ENCODE measurements at places on chromosomes 5 and 9. TPM values are rescaled to one million over a fixed set of nuclear protein-coding genes. Genes with fewer than 3 reads are reported as not detected.

Gene TAF11L5
- not detected for total RNA-seq

Gene GBGT1
- total RNA-seq: 1.6 TPM

Gene SLC6A7
- total RNA-seq: not detected

Gene NUTM2G
- not detected for total RNA-seq

Gene RASEF
- total RNA-seq: not detected

- no peak overlapping the region for H3K27ac ChIP-seq
- H3K4me3 ChIP-seq: no peak overlapping the region
- H3K36me3 ChIP-seq: peaks cover 2% of the 10 kb centered on the region
- no peaks in the 10 kb centered on the region for H3K4me1 ChIP-seq
Measured at GRCh38 chr5:115507681-115508080, 36.9 kb downstream of the FEM1C start.

- H3K27ac ChIP-seq: no peak overlapping the region
- no peaks in the 10 kb centered on the region for H3K27me3 ChIP-seq
- peaks cover 38% of the 10 kb centered on the region for H3K36me3 ChIP-seq
- DNase-seq: no peak
- H3K4me3 ChIP-seq: no peak overlapping the region
- peaks cover 56% of the 10 kb centered on the region for H3K4me1 ChIP-seq
Measured at GRCh38 chr5:39020458-39020857, 53.7 kb downstream of the RICTOR start.

DNA sequence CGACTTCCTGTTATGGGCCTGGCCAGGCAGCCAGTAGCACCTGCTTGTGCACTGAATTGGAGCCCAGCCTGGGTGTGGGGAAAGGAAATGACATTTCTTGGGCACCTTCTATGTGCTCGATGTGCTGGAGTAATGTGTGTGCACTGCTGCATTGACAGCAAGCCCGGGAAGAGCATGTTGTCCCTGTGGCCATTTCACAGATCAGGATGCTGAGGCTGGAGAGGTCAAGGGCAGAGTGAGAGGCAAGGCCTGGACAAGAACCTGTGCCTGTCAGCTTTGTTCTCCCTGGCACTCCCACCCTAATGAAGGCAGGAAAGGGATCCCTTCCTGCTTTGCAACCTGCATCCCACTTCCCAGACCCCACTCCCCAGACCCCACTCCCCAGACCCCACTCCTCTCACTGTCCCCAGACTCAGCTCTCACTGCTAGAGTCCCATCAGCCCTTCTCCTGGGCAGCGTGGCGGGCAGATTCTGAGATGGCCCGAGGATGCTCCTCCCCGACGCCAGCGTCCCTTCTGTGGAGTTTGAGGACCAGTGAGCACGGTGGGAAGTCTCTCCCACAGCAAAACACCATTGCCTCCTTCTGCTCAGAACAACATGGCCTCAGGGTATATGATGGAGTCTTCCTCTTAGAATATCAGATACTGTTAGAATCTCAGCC, 49.6 kb downstream of the BARX1 start:
- no peak overlapping the region for H3K4me3 ChIP-seq
- peaks cover 5% of the 10 kb centered on the region for H3K4me1 ChIP-seq
- H3K36me3 ChIP-seq: no peaks in the 10 kb centered on the region
- no peak overlapping the region for H3K27ac ChIP-seq
- H3K27me3 ChIP-seq: peaks cover 14% of the 10 kb centered on the region
- DNase-seq: no peak

GRCh38 chr9:84903963-84904362, 234.4 kb downstream of the NTRK2 start:
- no peak for DNase-seq
- no peak overlapping the region for H3K27ac ChIP-seq
- H3K4me3 ChIP-seq: no peak overlapping the region
- H3K4me1 ChIP-seq: no peaks in the 10 kb centered on the region

- no peaks in the 10 kb centered on the region for H3K27me3 ChIP-seq
- peaks cover 4% of the 10 kb centered on the region for H3K36me3 ChIP-seq
- H3K27ac ChIP-seq: no peak overlapping the region
- peaks cover 83% of the 10 kb centered on the region for H3K4me1 ChIP-seq
- no peak for DNase-seq
Measured at GRCh38 chr9:70402213-70402612, 12.2 kb downstream of the KLF9 start.

DNA sequence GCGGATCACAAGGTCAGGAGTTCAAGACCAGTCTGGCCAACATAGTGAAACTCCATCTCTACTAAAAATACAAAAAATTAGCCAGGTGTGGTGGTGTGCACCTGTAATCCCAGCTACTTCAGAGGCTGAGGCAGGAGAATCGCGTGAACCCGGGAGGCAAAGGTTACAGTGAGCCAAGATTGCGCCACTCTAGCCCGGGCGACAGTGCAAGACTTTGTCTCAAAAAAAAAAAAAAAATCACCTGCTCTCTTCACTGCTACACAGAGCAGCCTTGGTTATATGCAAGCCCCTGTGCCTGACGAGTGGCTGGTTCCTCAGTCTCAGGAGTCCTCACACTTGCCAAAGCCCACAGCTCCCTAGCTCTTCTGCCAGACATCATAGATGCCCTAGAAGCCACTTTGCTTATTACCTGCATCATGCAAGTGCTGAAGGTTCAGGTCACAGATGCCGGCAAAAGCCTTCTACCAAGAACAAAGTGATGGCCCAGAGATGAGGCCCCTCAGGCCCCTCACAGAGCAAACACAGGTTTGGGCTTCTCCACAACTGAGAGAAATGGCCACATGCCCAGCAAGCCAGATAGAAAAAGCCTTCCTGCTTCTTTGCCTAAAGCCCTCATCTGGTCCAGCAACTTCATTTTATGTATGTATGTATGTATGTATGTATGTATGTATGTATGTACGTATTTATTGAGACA, 176.4 kb downstream of the AUH start:
- peaks cover 14% of the 10 kb centered on the region for H3K36me3 ChIP-seq
- no peak for DNase-seq
- H3K27ac ChIP-seq: no peak overlapping the region
- peaks cover 5% of the 10 kb centered on the region for H3K27me3 ChIP-seq
- H3K4me3 ChIP-seq: no peak overlapping the region

GRCh38 chr9:126374366-126374781, 47.7 kb downstream of the MVB12B start:
- no peak for DNase-seq
- H3K4me3 ChIP-seq: no peak overlapping the region
- no peak overlapping the region for H3K27ac ChIP-seq
- H3K4me1 ChIP-seq: peaks cover 25% of the 10 kb centered on the region

- H3K36me3 ChIP-seq: no peaks in the 10 kb centered on the region
- H3K4me1 ChIP-seq: no peaks in the 10 kb centered on the region
- DNase-seq: no peak
- H3K27ac ChIP-seq: no peak overlapping the region
- no peaks in the 10 kb centered on the region for H3K27me3 ChIP-seq
Measured at GRCh38 chr5:73912821-73913271, 286.9 kb downstream of the ARHGEF28 start.

- no peak for DNase-seq
- H3K27ac ChIP-seq: no peak overlapping the region
- H3K4me1 ChIP-seq: no peaks in the 10 kb centered on the region
Measured at GRCh38 chr9:72958485-72959281, 5.8 kb upstream of the ALDH1A1 start.

DNA sequence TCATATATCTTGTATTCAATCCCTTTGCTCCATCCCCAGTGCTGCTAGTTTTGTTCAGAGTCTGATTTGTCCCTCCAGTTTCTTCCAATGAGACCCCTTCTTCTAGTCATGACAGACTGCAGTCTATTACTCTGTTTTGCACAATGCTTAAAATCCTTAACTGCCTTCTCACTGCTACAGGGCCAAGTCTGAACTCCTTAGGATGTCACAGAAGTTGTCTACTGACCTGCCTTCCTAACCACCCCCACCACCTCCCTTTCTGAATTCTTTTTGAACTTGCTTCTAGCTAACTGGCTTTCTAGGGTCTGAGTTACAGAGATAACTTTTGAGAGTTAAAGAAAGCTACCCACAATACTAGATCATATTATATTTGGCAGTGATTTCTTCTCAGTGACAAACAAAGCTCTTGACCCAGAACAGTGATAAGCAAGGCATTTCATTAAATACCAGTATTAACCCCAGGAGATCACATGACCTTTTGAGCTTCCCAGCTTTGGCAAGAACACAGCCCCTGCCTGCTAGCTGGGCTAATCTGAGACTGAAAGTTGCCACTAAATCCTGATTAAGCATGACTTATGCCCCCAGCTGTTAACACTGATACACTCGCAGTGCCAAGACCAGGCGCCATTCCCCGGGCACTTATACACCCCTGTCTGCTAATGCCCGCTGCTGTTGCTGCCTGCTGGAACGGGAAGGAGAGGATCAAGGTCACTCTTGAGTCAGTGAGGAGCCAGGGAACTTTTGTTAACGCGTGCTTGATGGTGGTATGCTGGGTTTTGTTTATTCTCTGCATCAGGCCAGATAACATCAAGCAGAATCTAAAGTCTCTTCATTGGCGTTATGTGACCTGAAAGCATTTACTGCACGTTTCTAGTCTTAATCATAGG, 36.4 kb upstream of the ADAMTSL1 start:
- H3K4me1 ChIP-seq: peaks cover 5% of the 10 kb centered on the region
- DNase-seq: no peak
- H3K27ac ChIP-seq: no peak overlapping the region
- peaks cover 62% of the 10 kb centered on the region for H3K27me3 ChIP-seq
- H3K4me3 ChIP-seq: no peak overlapping the region

- no peaks in the 10 kb centered on the region for H3K4me1 ChIP-seq
- H3K36me3 ChIP-seq: no peaks in the 10 kb centered on the region
- H3K27me3 ChIP-seq: peaks cover 57% of the 10 kb centered on the region
- no peak overlapping the region for H3K27ac ChIP-seq
- no peak for DNase-seq
Measured at GRCh38 chr5:56561-57290, 35.2 kb upstream of the PLEKHG4B start.

DNA sequence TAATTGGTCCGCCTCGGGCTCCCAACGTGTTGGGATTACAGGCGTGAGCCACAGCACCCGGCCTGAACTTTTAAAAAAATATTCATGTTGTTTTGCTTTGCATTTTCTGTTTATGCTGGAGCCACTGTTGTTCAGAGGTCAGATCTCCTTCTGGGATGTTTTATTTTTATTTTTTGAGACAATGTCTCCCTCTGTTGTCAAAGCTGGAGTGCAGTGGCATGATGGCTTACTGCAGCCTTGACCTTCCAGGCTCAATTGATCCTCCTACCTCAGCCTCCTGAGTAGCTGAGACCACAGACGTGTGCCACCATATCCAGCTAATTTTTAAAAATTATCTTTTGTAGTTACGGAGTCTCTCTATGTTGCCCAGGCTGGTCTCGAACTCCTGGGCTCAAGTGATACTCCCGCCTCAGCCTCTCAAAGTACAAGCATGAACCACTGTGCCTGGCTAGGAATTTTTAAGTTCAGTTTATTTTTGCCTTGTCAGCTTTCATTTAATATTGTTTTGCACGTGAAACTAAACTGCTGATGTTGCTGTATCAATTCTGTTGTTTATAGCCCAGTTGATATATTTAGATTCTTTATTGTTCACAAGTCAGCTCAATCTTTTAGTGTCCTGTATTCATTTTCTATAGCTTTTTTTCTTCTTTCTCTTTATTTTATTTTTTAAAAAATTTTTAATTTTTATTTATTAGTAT, 13.7 kb downstream of the TMEFF1 start:
- no peak overlapping the region for H3K4me3 ChIP-seq
- H3K27ac ChIP-seq: no peak overlapping the region
- peaks cover 10% of the 10 kb centered on the region for H3K27me3 ChIP-seq
- peaks cover 1% of the 10 kb centered on the region for H3K36me3 ChIP-seq
- DNase-seq: no peak

DNA sequence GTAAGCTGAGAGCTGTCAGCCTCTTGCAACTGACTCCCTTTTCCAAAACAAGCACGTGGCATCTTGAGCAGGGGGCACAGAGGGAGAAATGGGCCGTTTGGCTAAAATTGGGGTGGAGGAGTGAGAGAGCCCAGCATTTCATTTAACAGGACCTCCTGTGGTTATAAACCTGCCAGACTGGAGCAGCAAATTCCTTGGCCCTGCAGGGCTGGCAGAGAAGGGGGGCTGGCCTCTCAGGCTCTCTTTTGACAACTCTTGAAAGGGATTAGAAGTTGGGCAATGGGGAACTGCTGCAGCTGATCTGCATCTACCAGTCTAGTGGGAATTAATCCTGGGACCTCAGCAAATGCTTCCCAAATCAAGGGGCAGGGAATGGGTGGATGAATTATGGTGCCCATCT, 7.2 kb upstream of the POU4F3 start:
- no peak overlapping the region for H3K27ac ChIP-seq
- H3K4me3 ChIP-seq: no peak overlapping the region
- no peaks in the 10 kb centered on the region for H3K4me1 ChIP-seq
- no peaks in the 10 kb centered on the region for H3K36me3 ChIP-seq
- DNase-seq: no peak

GRCh38 chr5:172494630-172495505, 40.5 kb upstream of the SH3PXD2B start:
- no peaks in the 10 kb centered on the region for H3K4me1 ChIP-seq
- DNase-seq: no peak

GRCh38 chr9:94899464-94900221, 173.1 kb downstream of the AOPEP start:
- no peaks in the 10 kb centered on the region for H3K27me3 ChIP-seq
- H3K4me1 ChIP-seq: peaks cover 5% of the 10 kb centered on the region
- no peak overlapping the region for H3K27ac ChIP-seq
- no peak for DNase-seq
- H3K36me3 ChIP-seq: peaks cover 2% of the 10 kb centered on the region
- H3K4me3 ChIP-seq: no peak overlapping the region

GRCh38 chr9:69151506-69151905, 22.6 kb upstream of the TJP2 start:
- no peak overlapping the region for H3K4me3 ChIP-seq

DNA sequence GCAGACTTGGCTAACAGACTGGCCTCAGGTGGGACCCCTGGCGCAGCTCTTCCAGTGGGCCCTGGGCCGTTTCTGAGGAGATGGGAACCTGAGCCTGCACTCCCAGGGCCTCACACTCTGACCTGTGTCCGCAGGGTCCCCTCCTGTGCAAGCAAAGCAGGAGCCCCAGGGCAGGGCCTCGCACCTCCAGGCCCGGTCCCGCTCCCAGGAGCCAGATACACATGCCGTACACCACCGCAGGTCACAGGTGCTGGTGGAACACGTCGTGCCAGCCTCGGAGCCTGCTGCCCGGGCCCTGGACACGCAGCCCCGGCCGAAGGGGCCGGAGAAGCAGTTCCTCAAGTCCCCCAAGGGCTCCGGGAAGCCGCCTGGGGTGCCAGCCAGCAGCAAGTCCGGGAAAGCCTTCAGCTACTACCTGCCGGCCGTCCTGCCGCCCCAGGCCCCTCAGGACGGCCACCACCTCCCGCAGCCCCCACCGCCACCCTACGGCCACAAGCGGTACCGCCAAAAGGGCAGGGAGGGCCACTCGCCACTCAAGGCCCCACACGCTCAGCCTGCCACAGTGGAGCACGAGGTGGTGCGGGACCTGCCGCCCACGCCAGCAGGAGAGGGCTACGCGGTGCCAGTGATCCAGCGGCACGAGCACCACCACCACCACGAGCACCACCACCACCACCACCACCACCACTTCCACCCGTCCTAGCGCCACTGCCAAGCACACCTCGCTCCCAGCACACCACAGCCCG, 29.2 kb downstream of the NKD2 start:
- H3K27ac ChIP-seq: no peak overlapping the region
- no peaks in the 10 kb centered on the region for H3K36me3 ChIP-seq
- DNase-seq: no peak
- H3K4me1 ChIP-seq: no peaks in the 10 kb centered on the region

GRCh38 chr9:95030920-95031642, 286.4 kb downstream of the FANCC start:
- no peak overlapping the region for H3K27ac ChIP-seq
- H3K27me3 ChIP-seq: no peaks in the 10 kb centered on the region
- no peak for DNase-seq
- peaks cover 2% of the 10 kb centered on the region for H3K36me3 ChIP-seq
- H3K4me3 ChIP-seq: no peak overlapping the region
